B cell (primary cell): ENCODE measurements at places on chromosomes 7 and 10. TPM values are rescaled to one million over a fixed set of nuclear protein-coding genes. Genes with fewer than 3 reads are reported as not detected.

DNA sequence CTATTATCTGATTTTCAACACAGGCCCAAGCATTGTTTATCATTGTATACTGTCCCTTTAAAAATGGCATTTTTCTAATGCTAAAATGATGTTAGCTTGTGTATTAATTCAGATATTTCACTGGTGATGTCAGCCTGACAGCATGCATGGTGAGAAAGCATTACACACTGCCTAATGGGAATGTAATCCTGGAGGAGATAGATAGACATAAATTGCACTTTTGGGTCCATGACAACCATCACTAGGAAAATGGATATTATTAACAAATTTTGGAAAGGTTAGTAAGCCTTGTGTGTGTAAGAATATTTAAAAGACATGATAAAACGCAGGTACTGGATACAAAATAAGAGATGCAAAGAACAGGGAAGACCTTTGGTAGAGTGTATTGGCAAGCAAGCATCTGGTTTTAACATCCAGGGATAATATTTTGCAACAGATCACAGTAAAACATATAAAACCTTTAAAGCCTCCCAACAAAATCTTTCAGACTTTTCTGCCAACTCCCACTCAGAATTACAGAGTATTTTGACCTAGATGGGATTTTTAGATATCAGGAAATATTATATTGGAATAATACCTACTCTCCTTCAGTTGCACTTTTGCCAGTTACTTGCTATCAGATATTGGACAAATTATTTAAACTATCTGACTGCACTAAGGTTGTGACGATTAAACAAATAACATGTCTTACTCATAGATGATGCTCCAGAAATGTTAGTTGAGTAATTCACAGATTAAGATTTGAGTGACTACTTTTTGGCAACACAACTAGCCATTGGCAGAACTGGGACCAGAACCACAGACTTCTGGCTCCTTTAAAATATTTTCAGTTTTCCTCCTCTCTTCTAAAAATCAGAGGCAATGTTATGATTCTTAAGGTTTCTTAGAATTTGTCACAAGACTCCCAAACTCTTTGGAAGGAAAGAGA is 291.6 kb upstream of the SEMA3C start:
- DNase-seq, result no peak

The TYSND1 gene
- total RNA-seq, result 34.1 and 34.7 TPM in 2 replicates

DNA sequence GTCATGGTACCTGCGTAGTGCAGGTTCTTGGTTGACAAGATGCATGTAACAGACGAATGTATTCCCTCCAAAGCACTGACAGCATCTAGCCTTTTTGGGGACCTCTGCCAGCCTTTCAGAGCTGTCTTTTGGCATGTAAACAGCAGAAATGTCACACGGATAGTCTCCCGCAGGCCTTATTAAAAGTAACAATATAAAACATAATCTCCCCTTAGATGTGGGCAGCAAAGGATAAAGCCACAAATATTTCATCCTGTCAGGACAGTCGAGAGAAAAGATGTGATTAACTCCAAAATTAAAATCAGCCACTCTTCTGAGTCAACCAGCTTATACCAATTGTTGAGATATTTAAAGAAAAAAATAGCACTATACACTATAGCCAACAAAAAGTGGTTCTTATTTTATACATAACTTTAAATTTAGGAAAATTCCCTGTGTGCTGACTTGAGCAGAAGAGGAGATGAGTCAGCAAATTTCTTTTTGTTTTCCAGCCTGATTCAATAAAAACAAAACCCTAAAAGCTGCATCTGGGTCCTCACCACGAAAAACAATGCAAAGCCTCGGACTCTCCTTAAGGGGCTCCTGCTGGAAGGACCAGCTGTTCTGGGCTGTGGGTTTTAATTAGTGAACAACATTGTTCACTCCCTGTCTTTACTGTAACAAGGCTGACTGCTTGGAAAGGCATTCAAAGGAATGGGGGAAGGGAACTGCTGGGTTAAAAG is 240.2 kb downstream of the ADAM12 start:
- DNase-seq, result no peak

The ASB10 gene
- total RNA-seq, result not detected in 2 replicates

DNA sequence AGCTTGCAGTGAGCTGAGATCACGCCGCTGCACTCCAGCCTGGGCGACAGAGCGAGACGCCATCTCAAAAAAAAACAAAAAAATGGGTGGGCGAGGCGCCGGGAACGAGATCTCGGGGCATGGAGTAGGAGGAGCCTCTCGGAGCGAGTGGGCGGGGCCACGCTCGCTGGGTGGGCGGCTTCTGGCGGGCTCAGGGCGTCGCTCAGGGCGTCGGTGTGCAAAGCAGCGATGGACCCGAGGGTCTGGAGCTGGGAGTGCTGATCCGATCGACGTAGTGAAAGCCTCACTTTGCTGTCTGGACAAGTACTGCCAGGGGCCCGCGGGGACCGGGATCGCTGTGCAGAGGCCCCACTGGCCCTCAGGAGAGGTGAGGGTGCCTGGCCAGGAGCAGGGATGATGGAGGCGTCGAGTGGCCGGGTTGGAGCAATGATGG is 22.6 kb upstream of the AMZ1 start:
- no peak for DNase-seq

The TCERG1L gene
- 0.10 TPM in 1 of 2 replicates, not detected in the other for total RNA-seq

The METTL27 gene
- total RNA-seq, result 1.5 and 1.9 TPM in 2 replicates

GRCh38 chr7:107948645-107949442 is 54.1 kb downstream of the LAMB1 start:
- no peak for DNase-seq

DNA sequence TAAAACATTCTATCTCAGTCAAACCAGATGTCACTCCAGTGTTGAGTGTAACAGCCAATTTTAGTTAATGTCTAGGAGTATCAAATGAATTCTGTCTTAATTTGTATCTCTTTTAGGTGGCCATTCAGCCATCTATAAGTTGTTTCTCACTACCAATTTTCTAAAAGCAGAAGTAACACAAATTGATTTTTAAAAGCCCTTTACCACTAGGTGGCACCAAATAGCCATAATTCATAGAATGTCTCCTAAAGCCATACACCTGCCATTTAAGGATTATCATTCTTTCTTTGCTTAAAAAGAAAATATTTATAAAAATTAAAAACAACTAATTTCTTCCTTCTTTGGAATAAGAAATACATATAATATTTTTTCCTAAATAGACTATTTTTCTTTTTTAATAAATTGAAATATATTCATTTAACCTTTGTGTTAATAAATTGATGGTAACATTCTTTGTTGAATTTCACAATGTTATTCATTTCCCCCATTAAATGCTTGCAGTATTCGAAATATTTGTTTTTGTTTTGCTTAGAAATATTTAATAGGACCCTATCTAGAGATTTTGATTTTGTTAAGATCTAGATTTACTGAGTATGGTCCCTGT is 107.8 kb upstream of the PPP1R3A start:
- peak; percentile 75 for DNase-seq

- DNase-seq, result no peak
These were observed 55.8 kb downstream of the TACC2 start for GRCh38 chr10:122044713-122045112.

- peak; percentile 62 for DNase-seq
These were observed 205.8 kb upstream of the FRMD4A start for GRCh38 chr10:14536241-14537213.
